ENCODE measurements at places on chromosomes 7 and 10.

GRCh38 chr7:27312820-27313219, 70.2 kb downstream of the EVX1 start:
- no peak for DNase-seq

DNA sequence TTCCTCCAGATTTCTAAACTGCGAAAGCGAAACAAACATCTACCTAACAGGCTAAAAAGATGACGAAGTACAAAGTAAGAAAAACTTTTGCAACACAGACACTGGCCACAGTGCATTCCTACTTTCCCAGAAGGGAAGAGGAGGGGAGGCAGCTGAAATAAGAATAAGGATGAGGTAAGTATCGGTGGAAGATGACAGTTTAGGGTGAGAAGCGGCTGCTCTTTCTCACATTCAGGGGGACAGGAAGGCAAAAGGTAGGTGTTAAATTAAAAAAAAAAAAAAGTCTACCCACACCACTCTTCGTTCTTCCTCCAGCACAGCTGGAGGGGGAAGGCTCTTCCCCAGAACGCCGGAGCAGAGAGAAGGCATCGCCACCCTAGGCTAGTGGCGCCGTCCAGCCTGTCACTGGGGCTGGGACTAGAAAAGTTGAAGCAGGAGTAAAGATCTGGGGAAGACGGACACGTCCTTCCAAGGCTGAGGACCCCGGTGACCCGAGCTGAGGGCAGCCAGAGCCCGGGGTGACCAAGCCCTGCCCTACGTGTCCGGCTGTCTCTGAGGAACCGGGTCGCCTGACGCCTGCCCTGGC, 846 bp downstream of the DNAJC1 start:
- DNase-seq = no peak

DNA sequence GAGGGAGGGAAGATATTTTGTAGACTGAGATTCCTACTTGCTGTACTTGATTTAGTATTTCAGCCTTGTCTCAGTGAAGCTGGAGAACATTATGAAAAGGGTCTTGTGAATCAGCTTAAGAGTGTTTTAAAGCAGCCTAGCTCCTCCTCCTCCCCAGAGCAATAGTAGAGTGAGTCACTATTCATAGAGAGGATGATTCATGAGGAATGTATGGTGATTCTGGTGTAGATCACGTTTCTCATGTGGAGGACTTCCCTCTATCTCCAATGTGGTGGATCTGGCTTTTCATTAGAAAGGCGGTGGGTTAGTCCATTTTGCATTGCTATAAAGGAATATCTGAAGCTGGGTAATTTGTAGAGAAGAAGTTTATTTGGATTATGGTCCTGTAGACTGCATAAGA, 340.1 kb upstream of the CHRM2 start:
- no peak for DNase-seq

DNA sequence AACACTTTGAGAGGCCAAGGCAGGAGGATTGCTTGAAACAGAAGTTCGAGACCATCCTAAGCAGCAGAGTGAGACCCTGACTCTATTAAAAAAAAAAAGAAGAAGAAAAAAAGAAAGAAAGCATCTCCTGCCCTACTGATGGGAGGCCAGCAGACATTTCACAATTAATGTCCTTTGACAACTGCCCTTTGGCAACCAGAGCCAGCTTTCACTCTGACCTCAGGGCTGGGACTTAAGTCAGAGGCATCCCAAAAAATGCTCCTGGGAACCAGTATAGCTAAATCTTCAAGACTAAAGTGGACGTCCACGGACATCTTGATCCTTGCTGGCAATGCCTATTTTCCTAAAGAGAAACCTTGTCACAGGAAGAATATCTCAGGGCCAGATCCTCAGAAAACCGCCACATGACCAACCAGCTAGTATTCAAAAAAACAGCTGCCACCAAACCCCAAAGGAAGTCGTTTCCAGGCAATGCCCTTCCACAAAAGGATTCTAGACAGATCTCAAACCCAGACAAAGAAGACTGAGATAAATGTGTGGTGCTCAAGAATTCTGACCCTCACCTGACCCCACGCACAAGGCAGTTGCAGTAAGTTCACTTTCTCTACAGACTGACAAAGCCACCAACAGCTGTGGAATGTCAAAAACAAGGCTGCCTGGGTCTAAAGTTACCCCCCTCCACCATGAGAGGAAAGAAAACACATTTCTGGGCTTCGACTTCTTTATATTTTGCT, 18.4 kb downstream of the GFRA1 start:
- DNase-seq = no peak

- DNase-seq = no peak
Measured at GRCh38 chr10:77909749-77910375, 16.7 kb downstream of the DLG5 start.

- DNase-seq = no peak
Measured at GRCh38 chr10:114481055-114481454, 76.8 kb upstream of the AFAP1L2 start.

DNA sequence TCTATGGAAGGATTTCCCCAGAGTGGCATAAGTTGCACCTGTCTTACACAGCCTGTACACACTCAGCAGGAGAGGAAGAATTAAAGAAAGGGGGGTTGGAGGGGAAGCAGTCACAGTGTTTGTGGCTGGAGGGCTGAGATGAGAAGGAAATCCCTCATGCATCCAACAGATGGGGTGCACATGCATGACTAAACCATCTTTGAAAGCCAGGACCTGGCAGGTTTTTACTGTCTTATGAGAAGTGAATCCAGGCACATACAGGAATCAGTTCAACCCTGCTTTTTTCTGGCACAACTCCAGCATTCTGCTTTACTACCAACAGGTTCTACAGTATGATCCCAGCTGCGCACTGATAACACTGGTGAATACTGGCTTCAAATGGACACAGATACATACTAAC, 107.7 kb downstream of the CACNA2D1 start:
- no peak for DNase-seq

DNA sequence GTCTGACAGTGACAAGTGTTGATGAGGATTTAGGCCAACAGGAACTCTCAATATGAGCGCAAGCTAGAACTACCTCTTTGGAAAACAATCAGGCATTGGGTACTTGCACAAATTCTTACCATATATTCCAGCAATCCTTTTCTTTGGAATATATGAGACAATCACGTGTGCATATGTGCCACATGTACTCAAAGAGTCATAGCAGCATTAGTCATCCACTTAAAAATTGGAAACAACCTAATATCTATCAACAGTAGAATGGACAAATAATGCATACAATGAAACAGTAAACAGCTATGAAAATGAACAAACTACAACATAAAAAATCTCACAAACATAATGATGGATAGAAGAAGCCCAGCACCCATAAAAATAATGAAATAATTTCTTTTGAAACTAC, 179.7 kb downstream of the GLI3 start:
- DNase-seq = no peak
